Retinal pigment epithelial cell (primary cell): ENCODE measurements at places on chromosomes 12 and 14.

GRCh38 chr12:34345801-34346200 lies 323.5 kb downstream of the ALG10 start:
- DNase-seq: no peak

- DNase-seq: no peak
These were observed 786.9 kb downstream of the AACS start for GRCh38 chr12:125852116-125852515.

GRCh38 chr12:113435367-113435766 lies 13.2 kb downstream of the SDSL start:
- DNase-seq: no peak

- DNase-seq: no peak
These were observed 144.7 kb downstream of the ALX1 start for GRCh38 chr12:85424581-85425348.

DNA sequence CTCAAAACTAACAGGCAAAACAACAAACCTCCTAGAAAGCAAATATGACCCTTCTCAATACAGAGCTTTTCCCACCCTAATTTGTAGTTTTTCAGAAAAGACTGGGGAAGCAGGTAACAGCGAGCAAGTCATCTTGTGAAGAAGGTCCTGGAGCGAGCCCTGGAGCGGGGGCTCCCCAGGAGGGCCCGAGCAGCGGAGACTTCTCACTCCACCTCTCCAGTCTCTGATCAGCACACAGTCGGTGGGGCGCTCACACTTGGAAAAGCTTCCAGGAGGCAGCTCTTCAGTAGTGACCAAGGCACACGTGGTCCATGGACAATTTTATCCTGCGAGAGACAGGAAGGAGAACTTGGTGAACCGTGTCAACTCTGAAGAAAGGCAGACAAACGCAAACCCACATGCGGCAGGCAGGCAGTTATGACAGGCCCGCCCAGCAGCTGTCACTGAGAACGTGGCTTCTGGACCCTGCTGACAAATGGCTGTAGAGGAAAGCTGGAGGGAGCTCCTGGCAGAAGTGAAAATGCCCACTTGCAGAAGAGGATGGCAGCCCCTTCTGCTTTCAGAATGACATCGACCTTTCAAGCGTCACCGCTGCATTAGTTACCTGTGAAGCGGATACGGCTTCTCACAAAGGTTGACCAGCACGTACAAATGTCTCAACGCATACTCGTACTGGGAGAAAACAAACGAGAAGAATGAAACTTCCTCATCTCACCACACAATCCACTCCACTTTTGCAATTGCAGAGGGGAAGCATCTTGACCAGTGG lies 44.2 kb downstream of the LGMN start:
- DNase-seq: no peak

DNA sequence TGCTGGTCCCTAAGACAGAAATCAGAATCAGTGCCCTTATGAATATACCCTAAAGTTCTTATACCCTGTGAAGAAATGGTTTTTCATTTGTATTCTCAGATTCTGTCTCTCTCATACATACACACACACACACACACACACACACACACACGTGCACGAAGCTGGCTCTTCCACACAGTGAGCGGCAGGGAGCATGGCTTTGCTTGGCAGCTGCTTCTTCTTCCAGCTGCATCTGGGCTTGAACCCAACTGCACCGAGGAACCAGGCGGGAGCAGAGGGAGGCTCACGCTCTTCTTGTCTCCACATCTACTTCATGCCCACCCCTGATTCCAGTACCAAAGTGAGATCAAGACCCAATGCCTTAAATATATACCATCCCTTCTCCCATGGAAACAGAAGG lies 19.4 kb downstream of the GRIN2B start:
- no peak for DNase-seq

GRCh38 chr14:99545586-99545985 lies 58.4 kb downstream of the CCDC85C start:
- no peak for DNase-seq

- DNase-seq: no peak
These were observed 101.8 kb downstream of the SCARB1 start for GRCh38 chr12:124761871-124762270.

DNA sequence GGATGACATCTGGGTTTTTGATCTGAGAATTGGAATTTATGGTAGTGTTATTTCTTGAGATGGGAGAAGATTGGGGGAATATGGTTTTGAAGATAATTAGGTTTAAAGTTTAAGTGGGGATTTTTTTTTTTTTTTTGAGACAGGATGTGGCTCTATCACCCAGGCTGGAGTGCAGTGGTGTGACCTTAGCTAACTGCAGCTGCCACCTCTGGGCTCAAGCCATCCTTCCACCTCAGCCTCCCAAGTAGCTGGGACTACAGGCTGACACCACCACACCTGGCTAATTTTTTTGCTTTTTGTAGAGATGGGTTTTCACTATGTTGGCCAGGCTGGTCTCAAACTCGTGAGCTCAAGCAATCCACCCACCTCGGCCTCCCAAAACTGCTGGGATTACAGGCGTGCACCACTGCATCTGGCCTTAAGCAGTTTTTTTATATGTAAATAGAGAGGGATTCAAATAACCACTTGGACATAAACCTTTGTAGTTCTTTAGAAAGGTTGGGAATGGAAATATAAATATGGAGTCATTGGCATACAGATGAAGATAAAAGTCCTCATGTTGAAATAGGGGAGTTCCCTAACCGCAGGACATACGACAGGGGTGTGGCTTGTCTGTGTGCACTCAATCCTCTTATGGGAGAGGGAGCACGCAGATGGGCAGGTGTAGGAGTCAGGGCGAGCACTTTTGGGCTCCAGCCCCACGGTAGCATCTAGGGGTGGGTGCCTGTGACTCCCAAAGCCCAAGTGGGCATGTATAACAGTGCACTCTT lies 4.7 kb downstream of the LIN52 start:
- DNase-seq: no peak

GRCh38 chr14:104734991-104735779 lies 11.2 kb downstream of the ADSS1 start:
- DNase-seq: no peak

- no peak for DNase-seq
These were observed 11.6 kb downstream of the DTD2 start for GRCh38 chr14:31445703-31446102.

- DNase-seq: no peak
These were observed 49.2 kb upstream of the NCOR2 start for GRCh38 chr12:124616394-124617221.

DNA sequence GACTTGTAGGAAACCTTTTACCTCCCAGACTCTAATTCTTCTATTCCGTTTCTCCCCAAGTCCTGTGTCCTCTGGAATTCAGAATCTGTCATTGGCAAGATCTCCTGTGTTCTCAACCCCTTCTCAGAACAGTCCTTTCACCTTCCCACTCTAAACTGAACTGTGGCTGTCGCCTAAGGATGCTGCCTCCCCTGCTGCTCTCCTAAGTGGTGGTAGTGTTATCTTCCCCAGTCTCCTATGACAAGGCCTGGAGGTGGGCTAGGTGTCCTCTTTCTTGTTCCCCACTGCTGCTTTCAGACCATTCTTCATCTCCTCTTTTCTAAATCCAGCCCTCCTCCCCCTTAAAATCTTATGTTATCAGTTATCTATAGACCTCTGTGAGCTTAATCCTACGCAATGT lies 397.4 kb downstream of the RAD51B start:
- no peak for DNase-seq

- DNase-seq: no peak
These were observed 15.3 kb downstream of the MMP17 start for GRCh38 chr12:131843527-131843926.

GRCh38 chr14:43003845-43004244 lies 1397.2 kb downstream of the LRFN5 start:
- peak; percentile 14 for DNase-seq

DNA sequence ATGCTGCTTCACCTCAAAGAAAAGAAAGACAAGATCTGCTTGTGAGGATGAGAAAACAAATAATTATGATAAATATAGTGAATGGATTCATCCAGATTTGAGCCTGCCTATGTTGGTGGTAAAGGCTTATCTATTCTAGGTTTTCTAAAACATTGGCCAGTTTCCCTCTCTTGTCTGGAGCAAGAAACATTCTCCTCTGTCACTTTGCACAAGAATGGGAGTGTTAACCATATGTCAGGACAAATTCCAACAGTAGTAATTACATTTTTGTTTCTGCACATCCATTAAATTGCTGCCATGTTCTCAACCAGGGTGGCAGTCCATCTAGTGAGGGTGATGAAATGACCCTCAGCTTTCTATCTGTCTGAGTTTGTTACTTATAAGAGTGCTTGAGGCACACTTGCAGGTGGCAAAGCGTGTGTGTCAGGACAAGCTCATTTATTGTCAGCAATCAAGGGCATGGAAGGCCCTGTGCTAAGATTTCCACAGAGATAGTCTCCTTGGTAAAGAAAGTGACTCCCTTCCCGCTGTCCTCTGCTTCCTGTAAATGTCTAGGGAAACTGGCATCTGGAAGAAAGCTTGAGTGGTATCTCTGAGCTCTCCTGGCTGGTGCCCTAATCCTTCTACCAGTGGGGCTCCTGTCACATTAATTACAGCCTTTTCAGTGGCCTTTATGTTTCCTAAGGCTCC lies 502.1 kb upstream of the FLRT2 start:
- no peak for DNase-seq

DNA sequence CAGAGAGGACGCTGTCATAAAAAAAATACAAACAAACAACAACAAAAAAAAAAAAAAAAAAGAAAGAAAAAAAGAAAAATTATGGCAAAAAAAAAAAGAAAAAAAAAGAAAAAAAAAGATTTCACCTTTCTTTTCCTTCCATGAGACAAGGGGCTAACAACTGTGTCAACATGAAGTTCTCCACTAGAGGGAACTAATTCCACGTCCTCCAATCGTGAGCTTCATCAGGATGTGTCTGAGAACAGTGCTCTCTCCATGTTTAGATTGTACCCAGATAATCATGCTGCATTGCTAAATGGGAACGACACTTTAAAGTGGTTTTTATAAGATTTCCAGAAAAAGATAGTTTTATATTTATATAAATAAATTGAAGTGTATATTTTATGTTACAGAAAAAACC lies 96.2 kb upstream of the PTPRB start:
- peak; percentile 34 for DNase-seq

DNA sequence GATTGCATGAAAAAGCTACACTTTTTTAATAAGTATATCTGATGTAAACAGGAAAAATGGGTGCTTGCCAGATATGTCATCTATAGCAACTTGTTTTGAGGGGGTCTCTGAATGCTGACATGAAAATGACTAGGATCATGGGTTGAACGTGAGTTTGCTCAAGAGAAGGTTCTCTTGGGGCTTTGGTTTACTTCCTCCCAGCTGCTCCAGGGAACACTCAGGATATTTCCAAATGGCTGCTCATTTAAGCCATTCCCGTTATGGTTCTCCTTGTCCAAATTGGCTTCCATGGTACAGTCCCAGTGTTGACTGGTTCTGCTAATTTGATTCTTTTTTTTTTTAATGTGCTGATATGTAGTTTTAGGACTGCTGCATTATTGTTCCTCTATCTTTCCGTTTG lies 118.3 kb downstream of the ETV6 start:
- no peak for DNase-seq

DNA sequence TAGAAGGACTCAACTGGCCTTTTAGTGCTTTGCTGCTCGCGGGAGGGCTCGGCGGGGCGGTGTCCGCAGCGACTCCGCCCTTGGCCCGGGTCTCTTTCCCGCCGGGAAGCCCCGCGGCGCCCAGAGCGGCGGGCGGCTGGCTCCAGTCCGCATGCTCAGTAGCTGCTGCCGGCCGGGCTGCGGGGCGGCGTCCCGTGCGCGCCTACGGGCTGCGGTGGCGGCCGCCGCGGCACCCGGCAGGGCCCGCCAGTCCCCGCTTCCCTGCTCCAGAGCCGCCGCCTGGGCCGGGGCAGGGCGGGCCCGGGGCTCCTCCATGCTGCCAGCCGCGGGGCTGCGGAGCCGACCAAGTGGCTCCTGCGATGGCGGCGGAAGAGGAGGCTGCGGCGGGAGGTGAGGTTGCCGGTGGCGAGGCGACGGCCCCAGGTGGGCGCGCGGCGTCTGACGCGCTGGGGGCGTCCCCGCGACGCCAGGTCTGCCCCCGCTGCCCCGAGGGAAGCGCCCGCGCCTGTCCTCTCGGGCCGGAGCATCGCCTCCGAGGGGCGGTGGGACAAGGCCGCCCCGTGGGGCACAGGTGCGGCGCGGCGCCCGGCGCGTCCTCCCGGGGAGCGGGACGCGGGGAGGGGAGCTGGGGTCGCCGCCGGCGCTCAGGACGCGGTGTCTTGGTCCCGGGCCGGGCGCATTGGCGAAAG lies at the start of gene BMAL2:
BMAL2 (plus strand) TSS at position 123 of the 689 bp plus-strand sequence; CDS start at position 360, 237 bp downstream.
- no peak for DNase-seq

DNA sequence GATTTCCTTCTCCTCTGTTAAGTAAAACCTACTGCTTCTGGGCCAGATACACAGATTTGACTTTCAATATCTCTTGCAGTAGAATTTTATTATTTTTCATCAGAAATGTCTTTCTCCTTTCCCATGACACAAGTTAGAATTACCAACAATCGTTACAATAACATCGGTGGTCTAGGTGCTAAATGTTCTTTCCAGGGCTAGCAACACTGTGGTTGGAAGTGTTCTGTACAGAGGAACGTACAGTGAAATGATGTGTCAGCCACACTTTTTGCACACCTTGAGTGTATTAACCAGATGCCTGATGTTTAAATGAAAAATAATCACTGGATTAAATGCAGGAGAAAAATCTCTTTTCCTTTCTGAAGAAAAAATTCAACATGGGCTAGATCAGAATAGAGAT lies 27.7 kb upstream of the KLRD1 start:
- no peak for DNase-seq

- no peak for DNase-seq
These were observed 524.1 kb downstream of the LRFN5 start for GRCh38 chr14:42130815-42131214.

- no peak for DNase-seq
These were observed 30.6 kb downstream of the RIN3 start for GRCh38 chr14:92544051-92544720.

GRCh38 chr12:97177481-97177880 lies 270.4 kb downstream of the NEDD1 start:
- no peak for DNase-seq

GRCh38 chr12:32211066-32211899 lies 104.6 kb downstream of the BICD1 start:
- DNase-seq: no peak

DNA sequence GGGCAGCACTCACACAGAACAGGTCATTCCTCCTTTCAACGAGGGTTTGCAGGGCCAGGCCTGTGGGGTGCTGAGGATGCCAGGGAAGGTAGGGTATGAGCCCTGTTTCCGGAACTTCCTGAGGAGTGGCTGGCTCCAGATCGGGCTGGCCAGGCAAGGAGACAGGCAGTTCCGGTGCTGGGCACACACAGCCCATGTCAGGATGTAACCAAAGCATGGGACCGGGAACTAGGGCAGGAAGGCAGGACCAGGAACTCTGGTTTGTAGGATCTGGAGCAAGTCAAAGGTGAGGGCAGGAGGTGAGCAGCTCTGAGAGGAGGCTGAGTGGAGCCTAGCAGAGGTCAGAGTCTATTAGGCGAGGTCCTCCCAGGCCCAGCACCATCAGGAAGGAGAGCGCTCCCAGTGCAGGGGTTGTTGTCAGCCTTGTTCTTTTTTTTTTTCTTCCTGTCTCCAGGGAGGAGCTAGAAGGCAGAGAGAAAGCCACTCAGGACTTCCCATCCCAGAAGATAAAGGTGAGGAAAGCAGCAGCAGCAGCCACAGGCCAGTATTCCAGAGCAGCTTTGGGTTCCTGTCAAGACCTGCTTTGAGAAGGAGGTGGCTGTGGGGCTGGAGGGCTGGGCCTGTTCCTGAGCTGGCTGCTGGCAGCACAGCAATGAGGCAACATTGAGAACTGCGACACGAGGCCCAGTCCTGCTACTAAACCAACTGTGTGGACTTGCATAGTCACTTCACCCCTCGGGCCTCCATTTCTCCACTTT lies 49.0 kb upstream of the PTGR2 start:
- no peak for DNase-seq
